ENCODE measurements at places on chromosomes 4 and X.

- no peak for DNase-seq
These were observed 125.0 kb upstream of the TBL1X start for GRCh38 chrX:9339603-9340491.

- DNase-seq = no peak
These were observed 650.9 kb upstream of the TENM3 start for GRCh38 chr4:181592221-181592745.

DNA sequence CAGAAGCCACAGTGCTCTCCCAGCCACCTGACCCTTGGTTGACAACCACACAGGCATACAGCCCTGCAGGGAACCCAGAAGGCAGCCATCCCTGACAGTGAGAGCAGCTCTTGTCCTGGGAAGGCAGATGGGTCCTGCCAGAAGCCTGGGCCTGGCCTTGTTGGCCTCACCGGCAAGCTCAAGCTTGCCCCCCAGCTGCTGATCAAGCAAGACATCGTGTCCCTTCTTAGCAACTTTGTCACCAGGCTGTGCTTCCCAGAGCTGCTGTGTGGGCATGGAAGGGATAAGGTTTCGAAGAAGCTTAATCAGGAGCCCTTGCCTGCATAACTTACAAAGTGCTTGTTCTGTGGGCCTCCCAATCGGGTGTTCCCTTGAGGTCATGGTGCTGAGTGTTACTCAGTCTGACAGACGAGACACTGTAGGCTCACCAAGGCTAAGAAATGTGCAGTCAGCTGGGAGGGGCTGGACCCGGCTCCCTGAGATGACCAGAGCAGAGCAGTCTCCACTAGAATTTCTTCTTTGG lies 6.8 kb upstream of the ABLIM2 start:
- no peak for DNase-seq

GRCh38 chr4:67456577-67457196 lies 88.6 kb downstream of the CENPC start:
- DNase-seq = no peak

GRCh38 chr4:111562826-111563225 lies 582.4 kb upstream of the FAM241A start:
- no peak for DNase-seq

GRCh38 chrX:54640736-54641135 lies 110.7 kb downstream of the GNL3L start:
- no peak for DNase-seq

All from T-helper 2 cell (primary cell).